Transverse colon (tissue), 4 donors: ENCODE measurements at places on chromosomes 7 and 10. TPM values are rescaled to one million over a fixed set of nuclear protein-coding genes. Genes with fewer than 3 reads are reported as not detected.

SLC25A28 gene
- 32.1 TPM for total RNA-seq

TUBAL3 gene
- total RNA-seq, result 29.5 TPM

LDB3 gene
- 3.5 TPM for total RNA-seq

TRIM50 gene
- not detected for total RNA-seq

LRRC61 gene
- 14.3 TPM for total RNA-seq

GRID2IP gene
- total RNA-seq, result 1.1 TPM

PDE6C gene
- not detected for total RNA-seq

GRCh38 chr10:89304446-89304845, 2.6 kb downstream of the IFIT2 start:
- H3K4me3 ChIP-seq, result no peak overlapping the region
- DNase-seq, result no peak
- H3K27me3 ChIP-seq, result no peaks in the 10 kb centered on the region
- H3K4me1 ChIP-seq, result peaks cover 33% of the 10 kb centered on the region
- H3K27ac ChIP-seq, result no peak overlapping the region

GRCh38 chr10:14185316-14186045, 145.2 kb downstream of the FRMD4A start:
- H3K36me3 ChIP-seq, result no peaks in the 10 kb centered on the region
- DNase-seq, result no peak
- H3K4me3 ChIP-seq, result no peak overlapping the region
- no peak overlapping the region for H3K27ac ChIP-seq

GRCh38 chr10:58796242-58796641, 283.6 kb downstream of the BICC1 start:
- H3K4me1 ChIP-seq, result no peaks in the 10 kb centered on the region
- no peak overlapping the region for H3K27ac ChIP-seq
- H3K27me3 ChIP-seq, result no peaks in the 10 kb centered on the region
- DNase-seq, result no peak
- H3K4me3 ChIP-seq, result no peak overlapping the region

DNA sequence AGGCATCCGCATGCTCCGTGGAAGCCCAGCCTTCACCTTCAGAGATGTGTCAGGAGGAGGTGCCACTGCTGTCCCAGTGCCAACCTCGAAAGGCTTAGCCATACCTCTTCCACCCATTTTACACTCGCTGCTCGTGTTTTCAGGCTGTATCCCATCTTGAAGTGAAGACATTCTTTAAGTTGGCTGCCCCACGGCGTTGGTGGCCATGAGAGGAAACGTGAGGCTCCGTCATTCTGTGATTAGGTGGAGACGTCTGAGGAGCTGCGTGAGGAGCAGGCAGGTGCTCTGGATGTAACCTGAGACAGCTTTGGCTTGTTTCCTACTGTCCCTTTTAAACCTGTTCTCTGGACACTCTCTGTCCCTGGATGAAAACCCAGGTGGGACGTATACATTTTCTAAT, 159.9 kb upstream of the RNF32 start:
- H3K4me1 ChIP-seq, result no peaks in the 10 kb centered on the region
- H3K27ac ChIP-seq, result no peak overlapping the region
- no peak overlapping the region for H3K4me3 ChIP-seq
- no peaks in the 10 kb centered on the region for H3K36me3 ChIP-seq
- H3K27me3 ChIP-seq, result no peaks in the 10 kb centered on the region

GRCh38 chr7:8386926-8387550, 46.4 kb upstream of the NXPH1 start:
- DNase-seq, result no peak
- H3K4me1 ChIP-seq, result no peaks in the 10 kb centered on the region
- H3K27ac ChIP-seq, result no peak overlapping the region
- no peaks in the 10 kb centered on the region for H3K36me3 ChIP-seq
- H3K4me3 ChIP-seq, result no peak overlapping the region

- peaks cover 9% of the 10 kb centered on the region for H3K4me1 ChIP-seq
- H3K27ac ChIP-seq, result no peak overlapping the region
- H3K4me3 ChIP-seq, result no peak overlapping the region
- H3K27me3 ChIP-seq, result peaks cover 36% of the 10 kb centered on the region
Measured at GRCh38 chr7:45579391-45579801, 5.2 kb downstream of the ADCY1 start.

GRCh38 chr7:130721486-130722277, 12.3 kb downstream of the KLF14 start:
- no peak overlapping the region for H3K27ac ChIP-seq
- H3K36me3 ChIP-seq, result no peaks in the 10 kb centered on the region
- H3K27me3 ChIP-seq, result peaks cover 24% of the 10 kb centered on the region
- DNase-seq, result peak; percentile 55
- H3K4me1 ChIP-seq, result no peaks in the 10 kb centered on the region

DNA sequence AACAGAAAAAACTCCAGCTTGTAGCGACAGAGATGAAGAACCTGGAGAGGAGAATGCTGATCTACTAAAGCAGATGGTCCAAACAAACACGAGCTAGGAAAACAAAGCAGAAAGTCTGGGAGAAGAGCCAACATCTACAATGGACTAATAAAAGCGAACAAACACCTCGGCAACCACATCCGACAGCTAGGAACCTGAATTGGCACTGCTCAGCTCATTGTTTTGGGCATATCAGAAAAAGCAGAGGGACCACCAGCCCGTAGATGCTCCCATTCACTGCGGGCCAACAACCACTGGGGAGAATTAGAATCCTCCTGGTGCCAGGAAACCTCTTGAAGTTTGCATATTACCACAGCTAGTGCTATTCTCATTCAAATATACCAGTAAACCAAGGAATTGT, 204.7 kb downstream of the NXPH1 start:
- peak; percentile 8 for DNase-seq
- no peaks in the 10 kb centered on the region for H3K36me3 ChIP-seq
- peaks cover 19% of the 10 kb centered on the region for H3K4me1 ChIP-seq
- H3K4me3 ChIP-seq, result no peak overlapping the region

DNA sequence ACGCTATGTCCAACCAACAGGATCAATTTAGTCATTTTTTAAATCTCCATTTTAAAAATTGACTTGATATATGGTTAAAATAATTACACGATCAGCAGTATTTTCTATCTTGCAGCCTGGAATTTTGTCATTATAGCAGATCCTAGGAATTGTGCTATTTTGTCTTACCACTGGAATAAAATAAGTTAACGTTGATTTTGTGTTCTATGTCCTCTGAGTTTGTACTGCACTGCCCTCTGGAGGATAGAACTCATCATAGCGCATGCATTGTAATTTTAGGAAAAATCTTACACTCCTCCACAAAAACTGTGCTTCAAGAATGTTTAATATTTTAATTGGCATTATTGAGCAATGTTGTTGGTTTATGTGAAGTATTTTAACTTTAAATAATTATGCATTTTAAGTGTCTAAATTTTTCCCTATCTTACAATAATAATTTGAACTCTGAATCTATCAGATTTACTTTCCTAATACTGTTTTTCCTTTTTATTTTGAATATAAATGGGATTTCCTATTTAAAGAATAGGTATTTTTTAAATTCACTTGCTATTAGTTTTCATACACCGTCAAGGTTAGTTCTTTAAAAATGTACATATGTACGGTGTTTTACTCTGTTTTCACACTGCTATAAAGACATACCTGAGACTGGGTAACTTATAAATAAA, 220.1 kb downstream of the PPP1R3A start:
- no peaks in the 10 kb centered on the region for H3K4me1 ChIP-seq
- DNase-seq, result no peak
- no peaks in the 10 kb centered on the region for H3K36me3 ChIP-seq
- no peak overlapping the region for H3K4me3 ChIP-seq

- no peaks in the 10 kb centered on the region for H3K4me1 ChIP-seq
- no peaks in the 10 kb centered on the region for H3K36me3 ChIP-seq
- DNase-seq, result no peak
- no peaks in the 10 kb centered on the region for H3K27me3 ChIP-seq
- no peak overlapping the region for H3K4me3 ChIP-seq
- no peak overlapping the region for H3K27ac ChIP-seq
Measured at GRCh38 chr7:139981511-139981895, 81.2 kb downstream of the PARP12 start.

DNA sequence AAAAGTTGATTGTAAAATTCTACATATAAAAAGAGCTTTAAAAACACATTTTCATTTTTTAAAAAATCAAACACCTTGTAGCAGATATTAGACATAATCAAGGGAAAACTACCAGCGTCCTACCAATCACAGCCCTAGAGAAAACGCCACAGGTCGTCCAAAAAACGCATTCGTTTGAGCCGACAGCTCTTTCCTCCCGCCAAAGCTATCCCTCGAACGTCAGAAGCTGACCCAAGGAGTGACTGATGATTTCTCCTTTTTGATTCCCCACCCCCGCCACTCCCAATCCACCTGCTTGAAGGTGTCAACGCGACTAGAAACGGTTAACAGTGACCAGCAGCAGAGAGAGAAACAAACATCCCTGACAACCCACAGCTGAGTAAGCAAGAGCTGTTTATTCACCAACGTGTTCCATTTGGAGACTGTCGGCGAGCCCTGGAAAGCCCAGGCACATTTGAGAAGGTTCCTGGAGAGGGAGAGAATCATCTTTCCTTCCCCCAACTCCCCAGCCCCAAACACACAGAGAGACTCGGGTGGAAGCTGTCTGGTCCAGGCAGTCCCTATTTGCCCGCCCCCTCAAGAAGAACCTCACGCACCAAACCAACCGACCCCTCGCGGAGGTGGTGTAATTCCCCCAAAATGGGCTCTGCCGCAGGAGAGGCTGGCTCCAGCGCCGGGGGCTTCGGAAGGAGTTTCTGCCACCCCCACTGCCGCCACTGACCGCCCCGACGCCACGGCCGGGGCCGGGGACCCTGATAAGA, 622 bp downstream of the CPEB3 start:
- H3K27ac ChIP-seq, result peak overlapping the region; percentile 91
- peak; percentile 44 for DNase-seq
- no peaks in the 10 kb centered on the region for H3K27me3 ChIP-seq
- peaks cover 11% of the 10 kb centered on the region for H3K4me1 ChIP-seq

DNA sequence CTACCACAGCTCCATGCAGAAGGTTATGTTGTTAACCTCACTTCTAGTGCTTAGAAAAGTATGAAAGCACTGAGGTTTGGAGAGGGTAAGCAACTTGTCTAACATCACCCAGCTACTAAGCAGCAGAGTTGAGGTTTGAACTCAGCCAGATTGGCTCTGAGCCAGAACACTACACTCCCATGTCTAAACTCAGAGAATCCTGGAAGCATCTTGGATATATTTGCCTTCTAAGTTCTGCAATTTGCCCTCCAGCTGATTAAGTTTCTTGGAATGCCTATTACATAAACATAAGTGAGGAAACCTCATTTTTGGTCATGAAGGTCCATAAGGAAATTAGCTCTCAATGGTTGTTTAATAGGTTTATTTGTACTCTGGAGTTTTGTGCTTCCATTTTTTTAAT, 78.1 kb upstream of the PHYHIPL start:
- no peak overlapping the region for H3K4me3 ChIP-seq
- DNase-seq, result peak; percentile 11
- no peaks in the 10 kb centered on the region for H3K27me3 ChIP-seq
- H3K36me3 ChIP-seq, result no peaks in the 10 kb centered on the region

- H3K36me3 ChIP-seq, result no peaks in the 10 kb centered on the region
- DNase-seq, result no peak
- no peak overlapping the region for H3K4me3 ChIP-seq
- no peaks in the 10 kb centered on the region for H3K27me3 ChIP-seq
Measured at GRCh38 chr7:132935608-132936007, 146.3 kb downstream of the CHCHD3 start.
